ENCODE measurements at places on chromosomes 12 and 14. TPM values are rescaled to one million over a fixed set of nuclear protein-coding genes. Genes with fewer than 3 reads are reported as not detected.

The APOLD1 gene
- 13.8 TPM for polyA plus RNA-seq

The SAMD15 gene
- 0.34 TPM for polyA plus RNA-seq

The FCF1 gene
- 34.0 TPM for polyA plus RNA-seq

The FOXN4 gene
- not detected for polyA plus RNA-seq

The PTGDR gene
- polyA plus RNA-seq, result 0.67 TPM

The ADCY6 gene
- polyA plus RNA-seq, result 28.0 TPM

The HOXC10 gene
- polyA plus RNA-seq, result 0.63 TPM
